Activated T-cell treated with anti-CD3 and anti-CD28 coated beads, Interleukin-2, amount 50 U/mL, for 24 hours (primary cell): ENCODE measurements at places on chromosomes 1 and 21.
A peak's percentile ranks its signal among the peaks of the same experiment; 100 is the strongest.

DNA sequence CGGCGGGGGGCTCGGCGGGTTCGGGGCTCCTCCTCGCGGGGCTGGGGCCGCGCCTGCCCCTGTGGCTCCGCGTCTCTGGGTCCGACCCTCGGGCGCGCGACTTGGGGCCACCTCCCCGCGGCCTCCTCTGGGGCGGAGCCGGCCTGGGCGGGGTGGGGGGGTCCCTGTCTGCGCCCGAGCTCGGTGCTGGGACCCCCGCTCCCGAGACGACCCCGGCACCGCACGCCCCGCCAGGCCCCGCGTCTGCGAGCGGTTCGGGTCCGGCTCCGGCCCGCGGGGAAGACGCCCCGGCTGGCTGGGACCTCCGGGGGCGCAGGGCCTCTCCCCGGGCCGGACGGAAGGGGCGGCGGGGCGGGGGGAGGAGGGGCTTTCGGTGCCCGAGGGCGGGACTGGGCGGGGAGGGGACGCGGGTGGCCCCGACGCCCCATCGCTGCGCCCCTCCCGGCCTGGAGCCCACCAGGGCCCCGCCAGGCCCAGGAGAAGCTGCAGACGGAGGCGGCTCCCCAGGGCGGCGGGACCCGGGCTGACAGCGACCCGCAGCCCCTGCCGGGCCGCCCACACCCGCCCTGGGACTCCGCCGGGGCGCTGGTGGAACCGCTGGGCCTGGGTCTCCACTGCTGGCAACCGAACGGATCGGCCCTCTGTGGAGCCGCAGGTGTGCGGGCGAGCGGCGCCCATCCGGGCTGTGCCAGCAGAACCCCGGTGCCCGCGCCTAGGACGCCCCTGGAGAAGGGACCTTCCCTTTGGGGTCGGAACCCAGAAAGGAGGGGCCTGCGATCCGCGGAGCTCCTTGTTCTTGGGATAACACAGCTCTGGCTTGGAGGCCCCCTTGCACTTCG, 610 bp downstream of the COL6A2 start:
- peak; percentile 53 for DNase-seq

DNA sequence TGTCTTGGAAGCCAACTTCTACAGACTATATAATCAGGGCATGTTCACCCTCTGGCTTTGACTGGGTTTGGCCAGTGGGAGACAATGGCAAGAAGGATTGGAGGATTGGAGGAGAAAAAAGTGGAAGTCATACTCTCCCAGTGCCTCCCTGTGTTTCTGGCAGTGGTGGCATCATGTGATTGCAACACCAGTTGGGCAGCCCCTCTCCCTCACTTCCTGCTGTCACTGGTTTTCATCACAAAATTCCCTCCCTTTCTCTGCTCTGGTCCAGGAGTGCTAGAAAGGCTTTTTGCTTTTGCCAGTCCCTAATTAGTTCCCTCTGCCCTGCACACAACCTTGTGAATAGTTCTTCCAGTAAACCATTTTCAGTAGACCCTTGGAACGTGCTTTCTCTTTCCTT, 3.7 kb upstream of the QSOX1 start:
- no peak for DNase-seq

- no peak for DNase-seq
Measured at GRCh38 chr1:232965912-232966217, 15.5 kb downstream of the NTPCR start.

DNA sequence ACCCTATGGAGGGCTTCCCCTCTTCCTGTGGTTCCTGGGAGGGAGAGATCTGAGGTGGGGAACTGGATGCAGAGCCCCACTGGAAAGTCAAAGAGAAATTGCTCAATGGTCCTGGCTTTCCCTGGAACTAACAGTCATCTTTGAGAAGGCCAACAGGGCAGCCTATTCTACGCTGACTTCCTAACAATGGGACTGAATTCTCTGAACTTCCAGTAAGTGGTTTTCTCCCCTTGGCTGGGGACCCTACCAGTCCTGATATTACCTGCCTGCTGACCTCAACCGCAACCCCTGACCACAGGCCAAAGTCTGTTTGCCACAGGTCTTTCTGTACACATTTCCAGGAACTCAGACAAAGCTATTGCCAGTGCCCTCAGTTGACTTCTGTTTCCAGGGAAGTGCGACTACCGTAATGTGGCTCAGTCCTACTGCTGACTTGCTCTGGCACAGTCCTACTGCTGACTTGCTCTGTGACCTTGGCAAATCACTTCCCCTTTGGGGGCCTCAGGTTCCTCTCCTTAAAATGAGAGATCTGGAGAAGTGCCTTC, 55.3 kb downstream of the C8B start:
- no peak for DNase-seq

DNA sequence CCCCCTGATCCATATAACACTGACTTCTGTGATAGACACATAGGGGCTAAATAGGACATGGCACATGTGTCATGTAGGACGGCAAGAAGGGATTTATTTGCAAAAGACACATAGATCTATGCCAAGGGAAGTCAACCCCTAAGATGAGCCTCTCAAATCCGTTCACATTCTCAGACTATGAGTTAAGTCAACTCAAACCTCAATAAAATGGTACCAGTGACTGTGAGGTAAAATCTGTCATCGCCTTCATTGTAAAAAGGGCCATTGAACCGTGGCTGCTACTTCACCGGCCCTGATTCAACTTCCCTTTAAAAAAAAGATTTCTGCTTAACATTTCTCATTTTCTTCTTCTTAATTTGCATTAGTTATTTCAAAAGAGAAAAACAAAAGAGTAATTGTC, 144.0 kb downstream of the ZNF281 start:
- no peak for DNase-seq

- no peak for DNase-seq
Measured at GRCh38 chr1:25063591-25064416, 133.7 kb upstream of the RUNX3 start.

DNA sequence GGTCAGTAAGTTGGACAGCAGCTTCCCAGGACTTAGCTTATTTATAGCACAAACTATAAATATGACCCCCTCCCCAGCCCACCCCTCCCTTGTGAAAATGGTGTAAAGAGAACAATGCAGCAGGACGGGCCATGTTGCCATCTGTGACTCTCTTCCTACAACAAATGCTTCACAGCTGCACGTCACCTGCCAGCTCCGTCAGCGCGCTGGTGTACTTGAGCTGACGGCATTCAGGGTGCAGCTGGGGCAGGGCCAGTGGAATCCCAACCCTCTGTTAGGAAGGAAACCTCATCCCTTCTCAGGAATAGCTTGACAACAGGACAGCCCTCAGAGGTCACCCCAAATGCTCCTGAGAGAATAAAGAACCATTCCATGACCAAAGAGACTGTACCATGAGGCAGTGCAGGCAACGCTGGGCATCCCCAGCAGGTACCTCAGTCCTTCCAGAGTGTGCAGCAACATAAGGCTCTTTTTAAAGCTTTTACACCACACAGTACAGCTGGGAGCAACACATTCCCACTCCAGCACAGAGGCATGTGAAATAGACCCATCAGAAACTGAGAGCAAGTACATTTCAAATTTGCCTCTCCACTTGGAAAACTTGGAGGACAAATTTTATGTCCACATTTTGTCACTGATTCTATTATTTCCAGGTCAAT, 85.0 kb downstream of the ATP1A1 start:
- DNase-seq, result no peak

- DNase-seq, result no peak
Measured at GRCh38 chr1:31264790-31265386, 25.2 kb upstream of the NKAIN1 start.

DNA sequence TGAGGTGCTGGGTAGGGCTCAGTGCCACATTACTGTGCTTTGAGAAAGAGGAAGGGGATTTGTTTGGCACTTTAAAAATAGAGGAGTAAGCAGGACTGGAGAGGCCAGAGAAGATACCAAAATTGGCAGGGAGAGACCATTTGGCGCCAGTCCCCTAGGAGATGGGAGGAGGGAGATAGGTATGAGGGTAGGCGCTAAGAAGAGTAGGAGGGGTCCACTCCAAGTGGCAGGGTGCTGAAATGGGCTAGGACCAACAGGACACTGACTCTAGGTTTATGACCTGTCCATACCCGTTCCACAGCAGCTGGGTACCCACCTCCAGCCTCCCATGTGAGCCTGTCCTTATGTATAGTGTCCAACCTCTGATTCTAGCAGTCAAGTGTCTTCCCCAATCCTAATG, 1.0 kb upstream of the CRTC2 start:
- DNase-seq, result no peak

GRCh38 chr1:9361630-9362260, 69.1 kb downstream of the SPSB1 start:
- no peak for DNase-seq

- DNase-seq, result no peak
Measured at GRCh38 chr1:40095806-40096205, 1.2 kb downstream of the PPT1 start.

- no peak for DNase-seq
Measured at GRCh38 chr1:215911406-215911968, 344.4 kb downstream of the KCTD3 start.

DNA sequence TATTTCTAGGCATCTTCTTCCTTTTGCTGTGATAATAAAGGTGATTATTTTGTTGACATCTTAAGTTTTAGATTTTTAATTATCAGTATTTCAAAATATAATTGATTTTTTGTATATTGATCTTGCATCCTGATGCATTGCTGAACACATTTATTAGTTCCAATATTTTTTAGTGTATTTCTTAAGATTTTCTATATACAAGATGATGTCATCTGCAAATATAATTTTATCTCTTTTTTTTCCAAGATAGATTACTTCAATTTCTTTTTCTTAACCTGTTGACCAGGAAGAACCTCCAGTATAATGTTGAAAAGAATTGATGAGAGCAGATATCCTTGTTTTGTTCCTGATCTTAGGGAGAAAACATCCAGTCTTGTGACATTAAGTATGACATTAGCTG, 54.8 kb upstream of the LRRN2 start:
- no peak for DNase-seq

DNA sequence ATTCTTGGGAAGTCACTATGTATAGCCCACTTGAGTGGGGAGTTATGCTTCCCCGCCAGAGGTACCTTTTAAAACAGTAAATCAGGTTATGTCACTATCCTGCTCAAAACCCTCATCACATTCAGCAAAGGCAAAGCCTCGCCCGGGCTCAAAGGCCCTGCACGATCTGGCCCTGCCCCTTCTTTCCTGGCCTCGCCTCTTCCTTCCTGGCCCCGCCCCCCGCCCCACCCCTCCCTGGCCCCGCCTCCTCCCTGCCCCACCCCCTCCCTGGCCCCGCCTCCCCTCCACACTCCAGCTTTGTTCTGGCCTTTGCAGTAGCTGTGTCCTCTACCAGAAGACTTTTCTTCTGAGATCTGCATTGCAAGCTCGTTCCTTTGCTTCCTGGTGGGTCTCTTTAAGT, 6.6 kb downstream of the LDLRAD2 start:
- peak; percentile 59 for DNase-seq

DNA sequence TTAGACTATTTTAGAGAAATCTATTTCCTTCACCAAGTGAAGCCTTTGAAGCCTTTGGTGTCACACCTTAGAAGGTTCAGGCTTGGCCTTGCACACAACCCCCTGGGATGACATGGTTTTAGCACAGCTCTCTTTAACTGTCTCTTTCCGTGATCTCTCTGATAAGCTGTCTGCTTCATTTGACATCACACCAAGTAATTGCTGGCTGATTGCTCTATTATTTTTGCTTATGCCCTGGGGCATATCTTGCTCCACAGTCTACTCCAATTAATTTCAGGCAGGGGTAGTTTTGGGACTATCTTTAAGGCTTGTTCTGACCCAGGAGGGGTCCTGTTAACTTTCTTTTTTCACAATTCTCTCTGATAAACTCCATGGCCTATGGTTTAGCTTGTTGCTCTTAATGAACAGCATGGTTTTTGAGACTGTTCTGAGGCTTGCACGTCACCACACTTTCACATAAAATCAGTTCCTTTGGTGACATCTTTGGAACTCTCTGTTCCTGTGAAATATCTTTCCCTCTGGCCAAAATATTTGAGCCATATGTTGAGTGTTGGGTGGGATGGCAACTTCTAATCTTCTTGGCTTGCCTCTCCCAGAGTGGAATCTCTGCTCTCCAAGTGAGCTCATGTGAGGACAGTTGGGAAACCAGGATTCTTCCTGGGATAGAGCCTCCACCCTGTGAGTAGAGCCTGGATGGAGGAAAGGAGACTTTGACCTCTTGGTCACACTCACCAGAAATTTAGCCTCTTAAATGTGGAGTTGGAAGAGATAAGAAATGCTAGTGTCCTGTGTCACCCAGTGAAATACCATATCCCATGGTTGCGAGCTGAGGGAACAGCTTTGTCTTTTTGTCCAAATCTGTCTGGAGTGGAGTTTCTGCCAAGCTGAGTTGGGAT, 63.6 kb downstream of the MAP3K21 start:
- no peak for DNase-seq

DNA sequence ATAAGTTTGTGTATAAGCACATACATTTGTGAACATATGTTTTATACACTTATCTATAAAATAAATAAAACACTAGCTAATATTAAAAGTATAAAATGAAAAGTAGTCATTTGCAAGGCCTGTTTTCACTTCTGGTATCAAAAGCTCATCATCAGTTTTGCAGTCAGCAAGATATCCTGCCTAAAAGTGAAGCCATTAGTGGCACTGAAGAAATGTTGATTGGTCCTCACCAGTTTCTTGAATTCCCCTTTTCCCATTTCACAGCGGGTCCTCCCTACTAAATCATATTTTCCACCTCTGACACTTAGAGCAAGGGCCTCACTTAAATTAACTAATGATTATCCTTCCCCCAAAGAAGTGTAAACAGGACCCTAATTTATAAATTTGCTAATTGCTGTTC, 6.7 kb downstream of the TBX15 start:
- no peak for DNase-seq

- peak; percentile 74 for DNase-seq
Measured at GRCh38 chr1:226738995-226739695, at the start of gene ITPKB. Gene ITPKB (minus strand): TSS chr1:226739282. CDS start chr1:226737458, 1,824 bp downstream.

DNA sequence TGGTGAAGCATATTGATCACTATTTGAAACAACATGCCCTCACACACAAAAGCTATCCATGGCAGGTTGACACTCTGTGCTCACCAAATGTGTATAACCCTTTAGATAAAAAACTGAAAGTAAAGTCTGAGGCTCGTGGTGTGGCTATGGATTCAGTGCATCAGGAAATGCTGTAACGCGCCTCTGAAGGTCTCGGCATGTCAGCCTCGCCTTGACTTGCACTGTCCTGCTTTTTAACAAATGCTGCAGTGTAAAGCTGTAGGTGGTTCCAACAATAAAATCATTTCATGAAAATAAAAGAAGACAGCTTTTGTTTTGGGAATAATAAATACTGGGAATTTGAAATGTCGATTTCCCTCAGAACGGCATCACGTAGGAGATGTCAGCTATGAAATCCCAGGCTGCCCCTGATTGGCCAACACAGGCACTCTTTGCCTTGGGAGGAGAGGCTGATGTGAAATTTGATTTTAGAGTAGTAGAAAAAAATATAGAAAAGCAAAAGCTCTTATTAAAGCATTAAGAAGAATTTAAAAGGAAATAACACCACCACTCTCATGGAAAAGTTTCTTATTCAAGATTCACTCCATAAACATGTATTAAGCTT, 168.2 kb downstream of the DSCAM start:
- DNase-seq, result no peak

GRCh38 chr1:246338546-246338945, 168.5 kb downstream of the SMYD3 start:
- DNase-seq, result no peak

- no peak for DNase-seq
Measured at GRCh38 chr1:12416101-12416500, 186.3 kb downstream of the VPS13D start.
